ENCODE measurements at places on chromosomes 4 and X.

GRCh38 chrX:119208401-119209057, 27.6 kb upstream of the PGRMC1 start:
- no peak for DNase-seq
- no peak overlapping the region for H3K4me3 ChIP-seq
- no peak overlapping the region for H3K27ac ChIP-seq
- H3K36me3 ChIP-seq, result 0 out of 2 replicates have a peak, but pooled peaks cover 4% of the 10 kb centered on the region
- H3K4me1 ChIP-seq, result no peaks in the 10 kb centered on the region

DNA sequence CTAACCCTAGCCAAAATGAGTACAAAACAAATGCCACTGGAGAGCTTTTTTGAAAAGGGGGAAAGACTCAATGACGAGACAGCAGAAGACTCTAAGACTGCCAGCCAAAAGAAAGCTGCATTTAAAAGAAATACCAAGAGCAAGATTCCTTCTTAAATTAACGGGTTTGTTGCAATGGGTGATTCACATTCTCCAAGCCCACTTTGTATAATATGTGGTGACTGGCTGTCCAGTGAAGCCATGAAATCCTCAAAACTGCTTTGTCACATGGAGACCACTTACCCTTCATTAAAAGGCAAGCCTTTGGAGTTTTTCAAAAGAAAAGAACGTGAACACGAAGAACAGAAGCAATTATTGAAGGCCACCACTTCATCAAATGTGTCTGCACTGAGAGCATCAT, 68.2 kb downstream of the MRPL1 start:
- no peak for DNase-seq
- peak overlapping the region; percentile 22 for H3K4me3 ChIP-seq
- no peaks in the 10 kb centered on the region for H3K27me3 ChIP-seq
- peaks cover 24% of the 10 kb centered on the region for H3K36me3 ChIP-seq

- no peak overlapping the region for H3K4me3 ChIP-seq
- no peak for DNase-seq
- no peak overlapping the region for H3K27ac ChIP-seq
These were observed 19.9 kb downstream of the MAGEB17 start for GRCh38 chrX:16187024-16187760.

DNA sequence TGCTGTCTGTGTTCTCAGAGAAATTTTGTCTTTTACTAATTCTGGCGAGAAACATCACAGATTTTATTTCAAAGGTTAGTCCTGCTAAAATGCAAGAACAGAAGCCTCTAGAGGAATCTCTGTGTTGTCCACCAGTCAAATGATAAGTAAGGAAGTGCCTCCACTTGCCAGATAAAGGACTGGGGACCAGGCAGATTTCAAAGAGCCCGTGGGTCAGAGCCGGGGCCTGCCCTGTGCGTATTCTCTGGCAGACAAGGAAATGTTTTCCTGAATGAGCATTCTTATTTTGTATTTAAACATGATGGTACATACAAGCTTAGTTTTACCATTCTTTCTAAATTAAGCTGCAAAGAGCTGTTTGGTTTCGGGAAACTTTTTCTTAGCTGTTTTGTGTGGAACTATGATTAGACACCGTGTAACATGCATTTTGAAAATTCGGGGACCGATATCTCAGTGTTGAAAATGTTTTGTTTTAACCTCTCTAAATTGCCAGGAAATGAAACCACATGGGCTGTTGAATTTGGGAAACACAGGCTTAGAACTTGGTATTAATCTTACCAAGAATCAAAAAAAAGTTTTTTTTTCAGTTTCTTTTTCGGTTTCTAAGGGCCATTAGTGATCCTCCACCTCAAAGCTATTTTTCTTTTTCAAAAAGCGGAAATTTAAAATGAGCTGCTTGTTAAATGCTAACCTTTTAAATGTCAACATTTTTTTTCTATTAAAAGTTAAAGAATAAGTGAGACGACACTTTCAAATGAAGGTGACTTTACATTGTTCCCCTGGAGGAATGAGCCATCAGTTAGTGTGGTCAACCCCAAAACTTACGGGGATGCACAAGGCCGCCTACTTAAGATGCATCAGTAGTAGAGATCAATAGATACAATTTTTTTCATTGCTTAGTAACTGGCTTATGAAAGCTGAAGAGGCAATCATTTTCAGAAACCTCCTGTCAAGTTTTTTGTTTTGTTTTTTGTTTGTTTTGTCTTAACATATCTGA, 89.6 kb upstream of the MTM1 start:
- peaks cover 5% of the 10 kb centered on the region for H3K27me3 ChIP-seq
- DNase-seq, result no peak
- no peak overlapping the region for H3K4me3 ChIP-seq
- H3K4me1 ChIP-seq, result peaks cover 25% of the 10 kb centered on the region
- no peak overlapping the region for H3K27ac ChIP-seq
- no peaks in the 10 kb centered on the region for H3K36me3 ChIP-seq

DNA sequence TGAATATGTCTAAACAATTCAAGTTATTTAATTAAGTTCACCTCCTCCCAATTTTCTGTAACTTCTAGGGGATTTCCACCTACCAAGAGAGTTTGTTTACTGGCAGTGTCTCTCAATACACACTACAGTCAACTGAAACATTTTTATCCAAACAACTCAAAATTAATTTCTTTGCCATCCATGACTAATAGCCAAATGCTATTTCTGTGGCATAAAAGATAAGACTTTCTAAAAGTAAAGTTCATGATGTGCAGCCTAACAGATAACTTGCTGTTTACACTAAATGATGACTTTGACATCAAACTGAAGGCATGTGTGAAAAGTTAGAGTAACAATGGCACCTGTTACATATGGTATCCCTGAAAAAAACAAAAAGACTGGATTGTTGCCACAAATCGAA, 7.3 kb downstream of the TAB3 start:
- H3K36me3 ChIP-seq, result no peaks in the 10 kb centered on the region
- DNase-seq, result no peak
- H3K4me3 ChIP-seq, result no peak overlapping the region
- peaks cover 12% of the 10 kb centered on the region for H3K4me1 ChIP-seq
- peaks cover 1% of the 10 kb centered on the region for H3K27me3 ChIP-seq
- H3K27ac ChIP-seq, result no peak overlapping the region

- DNase-seq, result no peak
- H3K4me1 ChIP-seq, result no peaks in the 10 kb centered on the region
- H3K4me3 ChIP-seq, result no peak overlapping the region
- no peaks in the 10 kb centered on the region for H3K36me3 ChIP-seq
These were observed 1928.4 kb downstream of the STIM2 start for GRCh38 chr4:28788929-28789490.

GRCh38 chr4:77692847-77693432, 87.3 kb downstream of the CXCL13 start:
- H3K27me3 ChIP-seq, result peaks cover 2% of the 10 kb centered on the region
- no peak for DNase-seq
- H3K4me1 ChIP-seq, result peaks cover 29% of the 10 kb centered on the region
- H3K36me3 ChIP-seq, result no peaks in the 10 kb centered on the region
- H3K4me3 ChIP-seq, result no peak overlapping the region
- H3K27ac ChIP-seq, result no peak overlapping the region

GRCh38 chrX:17656035-17656418, 81.3 kb upstream of the SCML1 start:
- H3K36me3 ChIP-seq, result no peaks in the 10 kb centered on the region
- H3K4me1 ChIP-seq, result peaks cover 16% of the 10 kb centered on the region
- H3K27ac ChIP-seq, result no peak overlapping the region
- H3K4me3 ChIP-seq, result peak overlapping the region; percentile 85
- H3K27me3 ChIP-seq, result no peaks in the 10 kb centered on the region

GRCh38 chrX:16897445-16897844, 27.3 kb upstream of the RBBP7 start:
- H3K4me3 ChIP-seq, result no peak overlapping the region
- H3K4me1 ChIP-seq, result peaks cover 7% of the 10 kb centered on the region
- H3K27ac ChIP-seq, result no peak overlapping the region

DNA sequence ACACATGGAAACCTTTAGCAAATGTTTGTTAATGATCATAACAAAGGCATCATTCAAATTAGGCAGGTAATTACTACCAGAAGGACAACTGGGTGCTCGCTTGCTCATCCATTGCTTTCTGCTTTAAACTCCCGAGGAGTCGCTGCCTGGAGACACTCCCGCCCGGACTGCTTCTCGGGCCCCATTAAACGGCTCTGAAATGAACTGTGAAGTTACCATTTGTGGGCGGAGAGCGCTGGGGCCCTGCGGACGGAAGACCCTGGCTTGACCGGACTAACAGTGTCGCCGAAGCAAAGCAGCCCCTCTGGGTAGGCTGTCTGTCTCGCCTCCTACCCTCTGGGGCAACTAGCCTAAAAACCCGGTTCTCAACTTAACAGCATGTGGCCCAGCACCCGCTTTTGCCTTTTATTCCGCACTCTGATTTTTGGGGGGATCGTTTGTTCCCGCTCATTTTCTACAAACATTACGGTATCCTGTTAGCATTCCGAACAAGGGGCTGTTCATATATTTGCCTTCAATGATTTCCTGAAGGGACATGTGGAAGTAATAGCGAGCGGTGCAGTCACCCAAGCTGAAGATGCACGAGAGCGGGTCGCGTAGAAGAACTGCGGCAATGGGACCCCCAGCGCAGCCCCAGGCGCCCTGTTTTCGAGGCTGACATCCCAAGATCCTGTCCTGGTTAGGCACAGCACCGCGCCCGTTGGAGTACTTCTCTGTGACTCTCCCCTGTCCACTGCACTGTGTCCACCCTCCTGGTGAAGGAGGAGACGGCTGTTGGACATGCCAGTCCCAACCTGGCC, 1.6 kb upstream of the PDGFRA start:
- peaks cover 19% of the 10 kb centered on the region for H3K36me3 ChIP-seq
- peak overlapping the region; percentile 82 for H3K27ac ChIP-seq
- H3K4me3 ChIP-seq, result peak overlapping the region; percentile 94
- DNase-seq, result peak; percentile 68
- peaks cover 1% of the 10 kb centered on the region for H3K27me3 ChIP-seq
- peaks cover 52% of the 10 kb centered on the region for H3K4me1 ChIP-seq

- H3K27ac ChIP-seq, result no peak overlapping the region
- H3K36me3 ChIP-seq, result peaks cover 4% of the 10 kb centered on the region
- H3K4me3 ChIP-seq, result no peak overlapping the region
- DNase-seq, result no peak
These were observed 26.6 kb downstream of the MAML3 start for GRCh38 chr4:140127422-140127821.

- DNase-seq, result no peak
- H3K36me3 ChIP-seq, result no peaks in the 10 kb centered on the region
- H3K4me3 ChIP-seq, result no peak overlapping the region
- peaks cover 10% of the 10 kb centered on the region for H3K27me3 ChIP-seq
- no peak overlapping the region for H3K27ac ChIP-seq
These were observed 614.6 kb upstream of the CPEB2 start for GRCh38 chr4:14387647-14388046.

GRCh38 chr4:53490965-53491622, 100.2 kb downstream of the LNX1 start:
- H3K36me3 ChIP-seq, result no peaks in the 10 kb centered on the region
- peak; percentile 82 for DNase-seq
- H3K4me3 ChIP-seq, result peak overlapping the region; percentile 63
- H3K27ac ChIP-seq, result peak overlapping the region; percentile 85

DNA sequence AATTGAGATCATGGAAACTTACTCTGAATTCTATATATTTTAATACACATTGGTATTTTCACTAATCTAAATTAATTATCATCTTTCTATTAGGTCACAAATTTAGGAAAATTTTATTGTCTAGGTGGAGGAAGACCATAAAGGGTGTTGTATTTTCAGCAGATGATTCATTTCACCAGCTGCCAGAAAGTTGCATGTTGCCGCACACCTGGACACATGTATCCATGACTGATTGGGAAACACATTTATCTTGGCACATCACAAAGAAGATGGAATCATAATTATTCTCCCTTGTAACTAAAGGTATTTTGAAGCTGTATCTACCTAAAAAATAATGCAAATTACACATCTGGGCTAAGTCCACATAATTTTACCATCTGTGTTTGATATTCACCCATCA, 33.1 kb downstream of the SLC7A11 start:
- no peak for DNase-seq
- H3K4me1 ChIP-seq, result peaks cover 34% of the 10 kb centered on the region
- no peak overlapping the region for H3K27ac ChIP-seq
- peaks cover 43% of the 10 kb centered on the region for H3K36me3 ChIP-seq
- H3K4me3 ChIP-seq, result no peak overlapping the region
- no peaks in the 10 kb centered on the region for H3K27me3 ChIP-seq

DNA sequence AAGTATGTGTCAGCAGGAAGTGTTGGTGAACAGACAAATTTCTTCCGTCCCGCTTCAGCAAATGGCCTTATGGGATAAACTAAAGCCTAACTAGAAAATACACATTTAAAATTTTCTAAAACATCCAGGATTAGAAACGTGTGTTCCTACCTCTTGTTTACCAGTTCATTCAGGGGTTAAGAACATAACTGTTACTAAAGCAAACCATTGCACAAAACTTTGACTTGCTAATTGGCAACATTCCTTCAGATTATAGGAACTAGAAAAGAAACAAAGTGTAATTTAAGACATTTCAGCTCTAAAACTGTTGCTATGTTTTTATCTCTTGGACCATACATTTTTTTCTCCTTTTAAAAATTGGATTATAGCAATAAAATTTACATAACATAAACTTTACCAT, 39.5 kb upstream of the CXCL13 start:
- no peaks in the 10 kb centered on the region for H3K4me1 ChIP-seq
- no peak overlapping the region for H3K4me3 ChIP-seq
- no peak overlapping the region for H3K27ac ChIP-seq
- peaks cover 10% of the 10 kb centered on the region for H3K27me3 ChIP-seq

GRCh38 chrX:54633641-54634040, 103.6 kb downstream of the GNL3L start:
- H3K27me3 ChIP-seq, result no peaks in the 10 kb centered on the region
- H3K4me3 ChIP-seq, result no peak overlapping the region
- H3K27ac ChIP-seq, result no peak overlapping the region

DNA sequence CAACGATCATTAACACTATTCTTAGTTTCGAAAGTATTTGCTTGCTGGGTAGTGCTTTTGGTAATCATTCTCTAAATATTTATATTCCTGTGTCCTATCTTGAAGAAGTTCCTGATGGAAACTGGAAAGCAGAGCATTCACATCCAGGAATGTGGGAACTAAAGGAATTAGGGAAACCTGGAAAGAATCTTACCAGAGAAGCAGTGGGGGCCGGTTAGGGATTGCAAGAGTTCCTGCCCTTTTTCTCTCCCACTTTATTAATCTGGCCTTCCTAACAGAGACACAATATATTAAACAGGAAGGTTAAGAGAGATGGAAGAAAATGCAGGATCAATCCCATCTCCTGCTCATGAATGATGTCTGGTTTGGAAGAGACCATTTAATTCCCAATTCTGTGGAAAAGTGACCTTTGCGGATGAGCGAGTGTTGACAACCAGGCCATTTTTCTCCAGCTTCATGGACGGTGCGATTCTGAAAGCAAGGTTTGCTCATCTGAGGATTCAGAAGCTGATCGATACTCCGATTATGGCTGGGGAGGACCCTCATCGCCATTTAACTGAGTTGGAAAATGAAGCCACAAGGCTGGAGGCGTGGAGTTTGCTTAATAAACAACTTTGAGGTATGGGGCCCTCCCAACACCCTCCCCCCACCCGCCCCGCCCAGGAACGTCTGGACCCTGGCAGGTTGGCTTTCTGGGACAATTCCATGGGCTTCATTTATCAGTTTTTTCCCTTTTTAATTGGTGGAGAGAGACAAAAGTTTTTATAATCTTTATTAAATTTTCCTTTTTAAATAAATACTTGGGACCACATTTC, 52.3 kb downstream of the C4orf51 start:
- no peaks in the 10 kb centered on the region for H3K27me3 ChIP-seq
- DNase-seq, result no peak
- H3K4me3 ChIP-seq, result peak overlapping the region; percentile 89
- peak overlapping the region; percentile 100 for H3K27ac ChIP-seq

- H3K36me3 ChIP-seq, result no peaks in the 10 kb centered on the region
- peak; percentile 92 for DNase-seq
- H3K4me3 ChIP-seq, result no peak overlapping the region
- no peaks in the 10 kb centered on the region for H3K27me3 ChIP-seq
These were observed 344.6 kb upstream of the CTSO start for GRCh38 chr4:156298230-156298629.

GRCh38 chrX:150897421-150898320, 797 bp downstream of the CD99L2 start:
- H3K4me3 ChIP-seq, result peak overlapping the region; percentile 89
- H3K27me3 ChIP-seq, result peaks cover 2% of the 10 kb centered on the region
- H3K36me3 ChIP-seq, result no peaks in the 10 kb centered on the region
- peaks cover 11% of the 10 kb centered on the region for H3K4me1 ChIP-seq
- DNase-seq, result peak; percentile 18

Measured in HFFc6 (cell line).